GF-D8 (cell line): ENCODE measurements at places on chromosomes 13 and 19.
A peak's percentile ranks its signal among the peaks of the same experiment; 100 is the strongest.

DNA sequence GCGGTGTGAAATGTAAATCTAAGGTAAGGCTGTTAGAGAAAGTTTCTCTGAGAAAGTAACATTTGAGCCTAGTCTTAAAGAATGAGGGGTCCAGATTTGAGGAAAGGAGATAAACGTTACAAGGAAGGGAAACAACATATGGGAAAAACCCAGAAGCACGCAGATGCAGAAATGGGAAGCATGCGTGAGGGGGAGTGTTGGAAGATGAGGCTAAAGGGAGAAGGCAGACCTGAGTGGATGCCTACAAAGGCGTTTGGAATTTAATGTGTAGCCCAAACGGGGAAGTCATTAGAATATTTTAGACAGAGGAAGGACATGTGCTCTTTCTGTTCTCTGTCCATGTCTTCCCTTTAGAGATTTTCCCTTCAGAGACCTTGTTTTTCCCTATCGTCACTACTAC, 61.0 kb downstream of the TPT1 start:
- no peak for DNase-seq

DNA sequence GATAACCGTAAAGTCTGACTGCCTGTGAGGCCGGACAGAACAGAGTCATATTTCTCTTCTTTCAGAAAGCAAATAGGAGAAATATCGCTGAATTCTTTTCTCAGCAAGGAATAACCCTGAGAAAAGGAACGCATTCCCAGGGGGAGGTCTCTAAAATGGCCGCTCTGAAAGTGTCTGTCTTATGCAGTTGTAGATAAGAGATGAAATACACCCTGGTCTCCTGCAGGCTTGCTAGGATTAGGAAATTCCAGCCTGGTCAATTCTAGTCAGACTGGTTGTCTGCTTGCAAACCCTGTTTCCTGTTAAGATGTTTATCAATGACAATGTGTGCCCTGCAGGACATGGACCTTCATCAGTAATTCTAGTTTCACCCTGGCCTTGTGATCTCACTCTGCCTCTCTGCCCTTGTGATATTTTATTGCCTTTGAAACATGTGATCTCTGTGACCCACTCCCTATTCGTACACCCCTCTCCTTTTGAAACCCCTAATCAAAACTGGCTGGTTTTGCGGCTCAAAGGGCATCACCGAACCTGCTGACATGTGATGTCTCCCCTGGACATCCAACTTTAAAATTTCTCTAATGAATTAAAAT, 934.8 kb upstream of the SPRY2 start:
- DNase-seq, result no peak

- DNase-seq, result peak; percentile 69
These were observed 610 bp upstream of the WBP4 start for GRCh38 chr13:41060724-41061074.

DNA sequence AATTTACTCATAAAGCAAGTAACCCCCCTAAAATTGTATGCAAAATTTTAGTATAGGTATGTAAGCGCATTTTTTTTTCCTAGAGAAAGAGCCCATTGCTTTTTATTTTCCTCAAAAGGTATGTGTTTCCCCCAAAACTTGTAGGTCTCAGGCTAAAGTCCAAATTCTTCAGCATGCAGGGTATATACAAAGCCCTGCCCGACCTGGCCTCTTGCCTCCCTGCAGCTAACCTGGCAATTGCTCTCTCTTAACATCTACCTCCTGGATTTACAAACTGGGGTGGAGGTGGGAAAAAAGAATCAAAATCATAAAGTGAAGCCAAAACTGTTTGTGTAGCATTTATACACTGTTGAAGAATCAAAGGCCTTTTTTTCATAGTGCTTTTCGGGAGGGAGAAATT, 107.8 kb downstream of the KCNRG start:
- DNase-seq, result no peak

- no peak for DNase-seq
These were observed 85.5 kb downstream of the ELF1 start for GRCh38 chr13:40933508-40934204.

GRCh38 chr19:52170863-52171320, 529 bp downstream of the ZNF836 start:
- DNase-seq, result no peak

DNA sequence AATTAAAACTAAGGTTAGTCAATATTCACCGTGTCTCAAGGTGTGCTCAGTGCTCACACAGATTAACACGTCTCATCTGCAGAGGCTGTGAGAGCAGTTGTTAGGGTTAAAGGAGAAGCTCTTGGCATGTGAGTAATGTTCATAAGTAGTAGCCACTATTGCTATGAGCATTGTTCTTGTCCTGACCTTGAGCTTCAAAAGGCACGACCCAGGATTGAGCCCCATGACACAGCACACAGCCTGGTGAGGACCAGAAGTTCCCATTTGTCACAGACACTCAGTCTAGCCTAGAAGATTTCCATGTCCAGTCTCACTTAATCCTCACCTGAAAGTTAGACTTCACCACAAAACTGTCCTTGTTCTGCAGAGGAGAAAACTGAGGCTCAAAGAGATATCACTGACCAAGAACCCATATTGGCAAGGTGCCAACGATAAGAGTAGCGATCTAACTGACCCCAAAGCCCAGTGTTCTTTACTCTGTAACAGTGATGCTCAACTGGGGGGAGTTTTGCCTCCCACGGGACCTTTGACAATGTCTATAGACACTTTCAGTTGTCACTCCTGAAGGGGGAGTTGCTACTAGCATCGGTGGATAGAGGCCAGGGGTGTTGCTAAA, 26.0 kb downstream of the FPR3 start:
- no peak for DNase-seq

DNA sequence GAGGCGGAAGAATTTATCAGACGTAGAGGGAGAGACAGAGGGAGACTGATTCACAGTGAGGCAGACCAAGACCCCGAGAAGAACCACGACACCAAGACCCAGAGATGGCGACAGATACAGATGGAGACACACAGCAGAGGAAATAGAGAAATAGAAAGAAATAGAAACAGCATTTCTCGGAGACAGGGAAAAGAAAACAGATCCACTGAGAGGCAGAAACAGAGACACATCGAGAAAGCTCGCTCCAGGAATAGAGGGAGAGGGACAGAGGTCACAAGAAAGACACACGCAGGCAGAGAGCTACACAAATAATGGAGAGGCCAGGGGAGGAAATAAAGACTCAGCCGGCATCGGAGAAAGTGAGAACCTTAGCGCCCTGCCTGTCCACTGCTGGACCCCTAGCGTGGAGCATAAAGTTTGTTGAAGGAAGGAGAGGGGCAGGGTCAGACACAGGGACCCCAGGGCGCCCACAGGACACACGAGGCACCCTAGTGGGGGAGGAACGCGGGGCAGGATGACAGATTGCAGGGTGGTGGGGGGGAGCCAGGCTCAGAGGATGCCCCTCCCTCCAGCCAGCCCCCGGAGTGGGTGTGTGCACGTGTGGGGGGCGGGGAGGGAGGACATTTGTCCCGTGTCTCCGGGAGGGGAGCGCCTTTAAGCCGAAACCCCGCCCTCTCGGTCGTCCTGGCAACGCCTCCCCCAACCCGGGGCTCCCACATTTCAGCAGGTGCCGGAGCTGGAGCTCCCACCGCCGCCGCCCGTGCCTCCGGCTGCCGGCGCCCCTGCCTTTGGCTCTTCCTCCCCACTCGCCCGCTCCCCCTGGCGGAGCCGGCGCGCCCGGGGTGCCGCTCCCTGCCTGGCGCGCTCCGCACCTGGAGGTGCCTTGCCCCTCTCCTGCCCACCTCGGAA, at the start of gene PRKCG:
Gene PRKCG (plus strand): TSS at position 716 of the 909 bp plus-strand sequence. CDS start 298 bp downstream, outside the sequence.
- DNase-seq, result no peak

GRCh38 chr13:112574416-112574815, 13.5 kb downstream of the TUBGCP3 start:
- no peak for DNase-seq

DNA sequence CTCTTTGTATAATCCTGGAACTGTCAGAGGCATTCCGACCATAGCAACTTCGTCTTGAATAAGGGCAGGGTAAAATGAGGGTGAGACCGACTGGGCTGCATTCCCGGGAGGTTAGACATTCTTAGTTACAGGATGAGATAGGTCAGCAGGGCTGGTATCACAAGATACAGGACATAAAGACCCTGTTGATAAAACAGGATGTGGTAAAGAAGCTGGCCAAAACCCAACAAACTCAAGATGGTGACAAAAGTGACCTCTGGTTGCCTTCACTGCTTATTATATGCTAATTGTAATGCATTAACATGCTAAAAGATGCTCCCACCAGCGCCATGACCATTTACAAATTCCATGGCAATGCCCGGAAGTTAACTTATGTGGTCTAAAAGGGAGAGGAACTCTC, 27.7 kb upstream of the MBNL2 start:
- no peak for DNase-seq

DNA sequence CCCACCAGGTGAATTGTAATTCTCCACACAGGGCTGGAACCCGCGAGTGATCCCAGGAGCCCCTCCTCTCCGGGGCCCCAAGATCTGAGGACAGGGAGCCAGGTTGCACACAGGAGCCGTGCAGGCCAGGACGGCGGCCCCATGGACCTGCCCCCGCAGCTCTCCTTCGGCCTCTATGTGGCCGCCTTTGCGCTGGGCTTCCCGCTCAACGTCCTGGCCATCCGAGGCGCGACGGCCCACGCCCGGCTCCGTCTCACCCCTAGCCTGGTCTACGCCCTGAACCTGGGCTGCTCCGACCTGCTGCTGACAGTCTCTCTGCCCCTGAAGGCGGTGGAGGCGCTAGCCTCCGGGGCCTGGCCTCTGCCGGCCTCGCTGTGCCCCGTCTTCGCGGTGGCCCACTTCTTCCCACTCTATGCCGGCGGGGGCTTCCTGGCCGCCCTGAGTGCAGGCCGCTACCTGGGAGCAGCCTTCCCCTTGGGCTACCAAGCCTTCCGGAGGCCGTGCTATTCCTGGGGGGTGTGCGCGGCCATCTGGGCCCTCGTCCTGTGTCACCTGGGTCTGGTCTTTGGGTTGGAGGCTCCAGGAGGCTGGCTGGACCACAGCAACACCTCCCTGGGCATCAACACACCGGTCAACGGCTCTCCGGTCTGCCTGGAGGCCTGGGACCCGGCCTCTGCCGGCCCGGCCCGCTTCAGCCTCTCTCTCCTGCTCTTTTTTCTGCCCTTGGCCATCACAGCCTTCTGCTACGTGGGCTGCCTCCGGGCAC, 3.9 kb downstream of the FFAR1 start:
- no peak for DNase-seq

- DNase-seq, result peak; percentile 94
These were observed 8.3 kb downstream of the PRAM1 start for GRCh38 chr19:8494158-8494557.

DNA sequence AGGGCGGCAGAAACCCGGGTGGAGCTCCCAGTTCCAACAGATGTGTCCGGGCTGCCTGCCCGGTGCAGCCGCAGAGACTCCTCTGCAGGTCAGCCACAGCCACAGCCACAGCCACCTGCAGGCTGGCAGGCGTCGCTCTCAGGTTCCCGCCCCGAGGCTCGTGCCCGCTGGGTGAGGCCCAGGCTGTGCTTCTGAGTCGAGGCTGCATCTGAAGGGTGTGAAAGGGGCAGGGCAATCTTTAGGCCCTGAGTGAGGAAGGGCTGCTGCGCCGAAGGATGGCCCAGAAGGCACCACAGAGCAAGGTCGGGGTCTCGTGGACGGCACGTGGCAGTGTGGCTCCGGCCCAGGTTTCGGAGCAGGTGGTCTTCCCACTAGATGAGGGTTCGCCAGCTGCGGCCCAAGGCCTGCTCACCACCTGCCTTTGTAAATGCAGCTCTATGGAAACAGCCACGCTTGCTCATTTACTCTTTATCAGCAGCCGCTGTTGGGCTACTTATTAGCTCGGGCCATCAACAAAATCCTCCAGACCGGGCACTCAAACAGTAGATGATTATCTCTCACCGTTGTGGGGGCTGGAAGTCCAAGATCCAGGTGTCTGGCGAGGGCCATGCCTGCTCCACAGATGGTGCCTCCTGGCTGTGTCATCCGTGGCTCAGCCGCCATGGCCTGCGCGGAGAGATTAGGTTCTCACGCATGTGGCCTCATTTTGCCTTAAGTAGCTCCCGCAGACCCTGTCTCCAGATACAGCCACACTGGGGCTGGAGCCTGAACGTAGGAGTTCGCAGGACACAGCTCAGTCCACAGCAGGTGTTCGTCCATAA, 40.3 kb upstream of the TFDP1 start:
- no peak for DNase-seq

GRCh38 chr13:47114030-47114429, 217.2 kb upstream of the HTR2A start:
- DNase-seq, result no peak

DNA sequence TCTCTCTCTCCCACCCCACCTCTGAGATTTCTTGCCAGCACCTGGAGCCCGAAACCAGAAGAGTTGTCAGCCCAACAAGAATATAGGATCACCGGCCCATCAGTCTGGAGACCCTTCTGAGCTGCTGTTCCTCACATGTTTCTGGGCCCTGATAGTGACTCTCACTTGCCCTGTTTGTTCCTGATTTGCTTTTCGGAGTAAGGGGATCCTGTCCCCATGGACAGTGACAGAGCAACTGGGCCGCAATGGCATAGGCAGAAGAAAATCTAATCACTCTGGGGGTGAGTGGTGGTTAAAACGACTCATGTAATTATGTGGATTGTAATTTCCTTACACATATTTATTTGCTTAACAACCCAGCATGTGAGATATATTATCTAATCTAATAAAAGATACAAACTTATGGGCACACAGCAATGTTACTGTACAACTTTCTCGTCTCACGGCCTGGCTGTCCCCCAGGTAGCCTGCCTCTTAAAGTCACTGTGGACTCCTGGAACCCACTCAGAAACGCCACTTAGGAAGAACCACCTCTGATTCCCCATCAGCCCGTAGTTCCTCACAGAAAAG, 663 bp upstream of the SMAD9 start:
- no peak for DNase-seq

DNA sequence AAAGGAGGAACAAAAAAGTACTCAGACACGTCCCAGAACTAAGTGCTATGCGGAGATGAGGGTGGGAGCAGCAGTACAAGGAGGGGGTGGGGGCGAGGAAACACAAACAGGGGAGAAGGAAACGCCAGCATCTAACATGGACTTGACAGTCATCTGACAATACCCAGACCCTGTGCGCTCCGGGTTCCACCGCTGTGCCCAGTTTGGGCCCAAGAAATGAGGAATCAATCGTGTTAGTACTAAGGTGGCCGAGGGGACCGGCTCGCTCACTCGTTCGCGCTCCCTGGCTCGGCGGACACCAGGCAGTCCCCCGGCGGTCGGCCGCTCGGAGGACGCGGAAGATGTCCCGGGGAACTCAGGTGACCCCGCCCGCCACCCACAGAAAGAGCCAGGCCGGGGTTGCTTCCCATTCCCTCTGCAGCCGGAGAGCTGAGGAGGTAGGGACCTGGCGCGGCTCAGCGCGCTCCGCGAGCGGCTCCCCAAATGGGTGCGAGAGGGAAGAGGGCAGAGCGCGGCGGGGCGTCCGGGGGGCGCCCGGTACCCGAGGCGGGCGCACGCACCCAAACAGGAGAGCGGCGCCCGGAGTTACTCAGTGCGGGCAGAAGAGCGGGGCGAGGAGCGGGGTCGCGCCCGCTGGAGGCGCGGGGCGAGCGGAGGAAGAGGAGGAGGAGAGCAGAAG, 616 bp downstream of the TSHZ3 start:
- DNase-seq, result no peak

- DNase-seq, result no peak
These were observed 17.4 kb upstream of the C13orf46 start for GRCh38 chr13:113991191-113991669.
